ENCODE measurements at places on chromosomes 2 and 18.

DNA sequence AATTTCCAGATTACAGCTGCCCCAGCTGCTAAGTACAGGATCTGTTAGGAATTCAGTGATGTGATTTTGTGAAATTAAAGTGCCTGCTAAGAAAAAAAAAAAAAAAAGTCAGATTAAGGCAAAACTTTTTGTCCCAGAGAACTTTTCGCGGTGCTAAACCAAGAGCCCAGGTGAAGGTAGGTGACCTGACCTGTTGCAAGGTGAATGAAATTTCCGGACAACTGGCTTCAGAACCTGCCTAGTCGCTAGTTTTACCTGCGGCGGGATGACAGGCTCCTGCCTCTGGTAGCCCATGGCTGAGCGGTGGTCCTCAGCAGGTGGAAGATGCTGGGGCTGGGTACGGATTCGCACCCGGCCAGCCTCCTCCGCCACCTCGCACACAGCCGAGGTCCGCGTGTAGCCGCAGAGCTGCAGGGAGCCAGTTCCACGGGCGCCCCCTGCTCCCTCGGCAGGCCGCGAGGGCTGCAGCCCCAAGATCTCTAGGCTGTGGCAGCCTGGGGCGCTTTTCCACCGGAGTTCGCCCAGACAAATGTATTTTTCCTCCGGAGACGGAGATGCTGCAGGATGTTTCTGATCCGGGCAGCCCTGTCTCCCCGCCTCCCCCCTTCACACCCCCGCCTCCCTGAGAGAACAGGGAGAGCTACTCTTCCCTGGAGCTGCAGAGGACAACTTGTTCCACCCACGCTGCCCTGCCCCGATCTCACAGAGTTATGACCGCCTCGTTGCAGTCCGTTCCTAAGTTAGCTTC, at the start of gene SLC38A11:
Gene SLC38A11 (minus strand): TSS at position 572 of the 748 bp plus-strand sequence. CDS start 278 bp downstream, at position 294.
- DNase-seq = peak; percentile 34

- no peak for DNase-seq
Observed at GRCh38 chr18:41752826-41753225, 202.2 kb upstream of the PIK3C3 start.

GRCh38 chr2:120632796-120633646, 102.6 kb upstream of the GLI2 start:
- no peak for DNase-seq

DNA sequence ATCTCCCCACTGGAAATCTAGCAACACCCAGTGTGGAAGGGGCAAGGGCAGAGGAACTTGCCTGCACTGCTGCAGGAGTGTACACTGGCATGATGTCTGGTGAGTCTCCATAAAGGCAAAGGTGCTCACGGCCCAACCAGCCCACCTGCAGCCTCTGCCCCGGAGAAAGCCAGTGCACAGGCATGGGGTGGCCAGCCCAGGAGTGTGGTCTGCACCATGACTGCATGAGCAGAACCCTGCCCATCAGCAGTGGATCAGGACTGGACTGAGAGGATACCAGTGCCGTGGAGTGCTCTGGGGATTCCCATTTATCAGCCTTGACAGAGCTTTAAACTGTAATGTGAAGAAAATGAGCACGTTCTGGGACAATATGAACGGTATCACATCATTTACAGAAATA, 342.6 kb upstream of the HS6ST1 start:
- DNase-seq = no peak

DNA sequence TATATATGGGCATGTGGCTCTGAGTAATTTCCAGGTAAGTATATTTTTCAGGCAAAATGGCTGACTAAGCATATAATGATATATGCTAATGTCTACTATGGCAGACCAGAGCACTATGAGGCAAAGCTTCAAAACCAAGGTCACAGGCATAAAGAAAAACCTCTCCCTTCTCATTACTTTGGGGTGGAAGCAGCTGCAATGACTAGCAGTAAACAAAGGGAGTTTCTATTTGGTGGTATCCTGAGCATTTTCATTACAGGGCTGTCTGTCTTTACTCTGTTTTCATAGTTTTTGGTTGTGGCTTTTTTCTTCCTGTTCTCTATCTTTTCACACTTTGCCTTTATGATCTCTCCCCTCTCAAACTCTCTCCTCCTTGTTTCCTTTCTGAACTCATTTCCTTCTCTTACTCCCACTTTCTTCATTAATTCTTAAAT, 15.6 kb downstream of the PDE6D start:
- DNase-seq = no peak

- no peak for DNase-seq
Observed at GRCh38 chr2:147081831-147082230, 763.0 kb upstream of the ACVR2A start.

- DNase-seq = no peak
Observed at GRCh38 chr2:207983641-207984042, 41.7 kb downstream of the PLEKHM3 start.

DNA sequence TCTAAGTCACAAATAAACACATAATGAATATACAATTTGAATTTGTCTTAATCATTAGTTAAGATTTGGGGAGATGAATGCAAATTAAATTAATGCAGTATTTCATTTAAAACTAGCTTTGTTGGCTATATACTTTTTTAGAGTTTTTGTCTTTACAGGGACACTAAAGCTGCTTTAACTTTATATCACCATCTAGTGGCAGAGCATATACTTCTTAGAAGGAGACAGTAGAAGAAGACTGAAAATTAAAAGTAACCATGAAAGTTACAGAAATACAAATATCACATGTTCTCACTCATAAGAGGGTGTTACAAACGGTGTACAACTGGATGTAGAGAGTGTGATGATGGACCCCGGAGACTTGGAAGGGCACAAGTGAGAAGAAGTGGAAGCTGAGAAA, 268.3 kb upstream of the NETO1 start:
- DNase-seq = peak; percentile 5

DNA sequence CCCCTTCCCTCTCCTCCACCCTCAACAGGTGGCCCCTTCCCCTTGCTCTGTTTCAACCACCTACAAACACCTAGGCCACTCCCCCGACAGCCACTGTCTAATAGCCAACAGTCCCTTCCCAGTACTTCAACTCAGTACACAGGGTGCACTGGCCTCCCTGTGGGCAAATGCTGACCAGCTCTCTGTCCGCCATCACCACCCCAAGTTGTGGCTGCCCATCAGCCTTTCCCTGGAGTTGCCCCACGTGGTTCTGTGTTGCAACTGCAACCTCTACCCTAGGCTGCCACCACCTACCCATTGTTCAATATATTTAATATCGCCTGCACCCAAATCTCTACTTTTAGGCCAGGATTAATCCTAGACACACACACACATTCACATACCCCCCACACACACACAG, 173.5 kb downstream of the MREG start:
- no peak for DNase-seq

- DNase-seq = no peak
Observed at GRCh38 chr2:10186868-10187535, 64.5 kb downstream of the RRM2 start.

- no peak for DNase-seq
Observed at GRCh38 chr2:30871980-30872789, 64.9 kb upstream of the CAPN13 start.

GRCh38 chr18:57550510-57550909, 36.0 kb downstream of the FECH start:
- no peak for DNase-seq

- no peak for DNase-seq
Observed at GRCh38 chr18:58315739-58316215, 271.8 kb downstream of the NEDD4L start.

DNA sequence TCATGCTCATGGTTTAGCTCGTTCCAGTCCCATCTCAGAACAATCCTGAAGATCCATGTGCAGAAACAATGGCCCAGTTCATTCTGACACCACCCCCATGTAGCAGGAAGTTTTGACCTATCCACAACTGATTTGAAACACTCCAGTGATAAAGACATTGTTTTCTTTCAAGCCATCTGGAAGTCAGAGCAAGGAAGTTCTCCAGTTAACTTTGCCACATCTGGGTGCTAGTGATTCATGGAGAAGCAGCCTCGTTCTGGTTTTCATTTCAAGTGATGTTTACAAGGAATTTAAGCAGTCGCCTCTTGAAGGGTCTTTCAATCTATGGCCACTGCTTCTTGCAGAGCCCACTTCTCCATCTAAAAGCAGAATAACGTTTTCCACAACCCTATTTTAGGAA, 36.6 kb upstream of the TWIST2 start:
- no peak for DNase-seq

DNA sequence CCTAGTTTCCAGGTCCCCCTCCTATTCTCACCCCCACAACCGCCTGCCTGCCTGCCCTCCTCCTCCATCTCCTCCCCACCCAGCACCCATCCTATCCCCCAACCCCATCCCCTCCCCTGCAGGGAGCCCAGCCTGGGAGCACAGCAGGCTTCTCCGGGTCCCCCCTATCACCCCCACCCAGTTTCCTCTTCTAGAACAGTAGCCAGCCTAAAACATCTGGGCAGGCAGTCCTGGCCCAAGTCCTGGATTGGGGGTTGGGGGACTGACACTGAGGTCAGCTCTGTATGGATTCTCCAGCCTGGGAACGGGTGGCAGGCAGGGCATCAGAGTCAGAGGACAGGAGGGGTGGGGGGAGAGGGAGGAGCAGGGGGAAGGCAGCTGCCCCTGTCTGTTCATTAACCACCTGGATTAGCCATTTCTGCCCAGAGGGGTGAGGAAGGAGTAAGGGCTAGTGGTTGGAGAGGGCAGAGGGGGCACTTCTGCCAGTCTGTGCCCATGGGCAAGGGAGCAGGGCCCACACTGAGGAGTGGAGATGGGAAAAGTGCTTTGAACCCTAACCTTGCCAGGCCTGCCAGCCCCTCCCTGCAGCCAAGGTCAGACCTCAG, 60.0 kb downstream of the TNS1 start:
- DNase-seq = no peak

- DNase-seq = no peak
Observed at GRCh38 chr18:12393510-12393909, 14.2 kb upstream of the PRELID3A start.
